Spinal cord (tissue), 10 donors: ENCODE measurements at places on chromosomes 2 and 18. TPM values are rescaled to one million over a fixed set of nuclear protein-coding genes. Genes with fewer than 3 reads are reported as not detected.

DNA sequence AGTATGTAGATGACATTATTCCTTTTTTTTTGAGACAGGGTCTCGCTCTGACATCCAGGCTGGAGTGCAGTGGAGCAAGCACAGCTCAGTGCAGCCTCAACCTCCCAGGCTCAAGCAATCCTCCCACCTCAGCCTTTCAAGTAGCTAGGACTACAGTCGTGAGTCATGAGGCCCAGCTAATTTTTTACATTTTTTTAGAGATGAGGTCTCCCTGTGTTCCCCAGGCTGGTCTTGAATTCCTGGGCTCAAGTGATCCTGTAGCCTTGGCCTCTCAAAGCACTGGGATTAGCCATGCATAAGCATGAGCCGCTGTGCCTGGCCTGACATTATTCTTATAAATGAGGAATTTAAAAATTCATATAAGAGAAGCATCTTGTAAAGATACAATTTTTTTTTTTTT lies 86.9 kb downstream of the FAM117B start:
- no peaks in the 10 kb centered on the region for H3K27me3 ChIP-seq
- DNase-seq: no peak
- no peak overlapping the region for H3K27ac ChIP-seq
- H3K36me3 ChIP-seq: peaks cover 3% of the 10 kb centered on the region
- H3K4me1 ChIP-seq: no peaks in the 10 kb centered on the region
- H3K4me3 ChIP-seq: no peak overlapping the region

Gene LIMS3
- 2.6 TPM for total RNA-seq

GRCh38 chr2:36530178-36530982 lies 67.6 kb downstream of the FEZ2 start:
- H3K36me3 ChIP-seq: no peaks in the 10 kb centered on the region
- no peak for DNase-seq
- no peak overlapping the region for H3K4me3 ChIP-seq
- no peaks in the 10 kb centered on the region for H3K27me3 ChIP-seq
- no peaks in the 10 kb centered on the region for H3K4me1 ChIP-seq

- no peak for DNase-seq
- H3K36me3 ChIP-seq: no peaks in the 10 kb centered on the region
- no peak overlapping the region for H3K4me3 ChIP-seq
- H3K27ac ChIP-seq: no peak overlapping the region
Measured at GRCh38 chr18:58674863-58675472, 3.7 kb downstream of the MALT1 start.

- peaks cover 20% of the 10 kb centered on the region for H3K4me1 ChIP-seq
- no peaks in the 10 kb centered on the region for H3K36me3 ChIP-seq
- no peaks in the 10 kb centered on the region for H3K27me3 ChIP-seq
- H3K27ac ChIP-seq: peak overlapping the region; percentile 6
- H3K4me3 ChIP-seq: no peak overlapping the region
Measured at GRCh38 chr2:42829671-42830440, 37.5 kb upstream of the HAAO start.

DNA sequence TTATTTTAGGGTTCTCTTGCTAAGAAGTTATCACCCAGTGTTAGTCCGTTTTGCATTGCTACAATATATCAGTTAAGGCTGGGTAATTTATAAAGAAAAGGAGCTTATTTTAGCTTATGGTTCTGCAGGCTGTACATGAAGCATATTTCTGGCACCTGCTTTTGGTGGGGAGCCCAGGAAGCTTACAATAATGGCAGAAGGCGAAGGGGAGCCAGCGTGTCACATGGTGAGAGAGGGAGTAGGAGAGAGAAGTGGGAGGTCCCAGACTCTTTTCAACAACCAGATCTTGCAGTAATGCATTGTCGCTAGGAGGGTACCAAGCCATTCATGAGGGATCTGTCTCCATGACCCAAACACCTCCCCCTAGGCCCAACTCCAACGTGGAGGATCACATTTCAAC lies 688.8 kb upstream of the PIK3C3 start:
- H3K27ac ChIP-seq: no peak overlapping the region
- no peak overlapping the region for H3K4me3 ChIP-seq
- H3K27me3 ChIP-seq: no peaks in the 10 kb centered on the region

Gene SERPINB3
- not detected for total RNA-seq

DNA sequence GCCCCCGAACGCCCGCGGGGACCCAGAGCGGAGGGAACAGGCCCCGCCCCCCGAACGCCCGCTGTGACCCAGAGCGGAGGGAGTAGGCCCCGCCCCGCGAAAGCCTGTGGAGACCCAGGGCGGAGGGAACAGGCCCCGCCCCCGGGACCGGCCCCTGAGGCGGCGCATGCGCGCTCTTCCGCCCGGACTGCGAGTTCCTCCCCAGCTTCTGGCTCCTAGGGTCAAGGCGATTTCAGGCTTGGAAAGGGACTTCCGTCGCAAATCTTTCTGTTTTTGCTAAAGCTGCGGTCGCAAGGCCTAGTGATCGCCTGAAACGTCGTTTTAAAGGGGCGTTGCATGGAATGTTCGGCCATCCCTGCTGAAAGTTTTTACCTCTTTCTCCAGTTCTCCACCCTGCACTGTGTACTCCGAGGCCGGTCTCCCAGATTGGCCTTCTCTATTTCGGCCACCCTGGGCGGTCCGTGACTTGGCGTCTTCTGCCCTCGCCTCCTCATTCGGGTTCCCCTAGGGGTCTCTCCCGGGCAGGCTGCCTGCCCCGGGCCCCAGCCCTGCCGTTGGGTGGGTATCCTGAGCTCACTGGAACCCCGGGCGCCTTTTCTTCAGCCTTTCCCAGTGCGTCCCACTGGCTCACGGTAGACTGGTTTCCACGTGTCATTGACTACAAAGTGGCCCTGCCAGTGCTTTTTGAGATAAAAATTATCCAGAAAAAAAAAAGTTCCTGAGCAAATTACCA lies 372 bp upstream of the WDSUB1 start:
- peak overlapping the region; percentile 86 for H3K4me3 ChIP-seq
- peaks cover 10% of the 10 kb centered on the region for H3K4me1 ChIP-seq
- H3K36me3 ChIP-seq: no peaks in the 10 kb centered on the region
- H3K27me3 ChIP-seq: no peaks in the 10 kb centered on the region
- DNase-seq: peak; percentile 96
- H3K27ac ChIP-seq: peak overlapping the region; percentile 91

GRCh38 chr18:50013363-50014138 lies 181.4 kb downstream of the MYO5B start:
- no peaks in the 10 kb centered on the region for H3K36me3 ChIP-seq
- no peaks in the 10 kb centered on the region for H3K4me1 ChIP-seq
- no peak overlapping the region for H3K4me3 ChIP-seq
- DNase-seq: no peak
- H3K27ac ChIP-seq: no peak overlapping the region

Gene ANTXR1
- 65.0 TPM for total RNA-seq

Gene CNDP1
- 0.61 TPM for total RNA-seq

DNA sequence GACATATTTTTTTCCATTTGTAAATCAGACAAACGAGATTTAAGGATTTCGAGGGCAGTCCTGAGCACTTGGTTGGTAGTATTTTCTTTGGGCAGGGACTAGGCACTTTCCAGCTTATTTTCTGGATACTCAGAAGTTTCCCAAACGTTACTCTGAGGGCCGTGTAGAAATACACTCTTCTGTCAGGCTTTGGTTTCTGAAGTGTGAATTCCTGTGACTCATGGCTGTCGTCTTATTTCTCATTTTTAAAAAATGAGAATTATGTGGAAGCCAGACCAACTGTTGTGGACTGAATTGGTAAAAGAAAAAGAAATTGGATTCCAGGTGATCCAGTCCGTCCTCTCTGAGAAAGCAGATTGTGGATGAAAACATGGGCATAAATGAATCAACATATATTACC lies 658.6 kb upstream of the FANCL start:
- H3K36me3 ChIP-seq: no peaks in the 10 kb centered on the region
- DNase-seq: no peak
- H3K4me3 ChIP-seq: no peak overlapping the region
- H3K27me3 ChIP-seq: peaks cover 2% of the 10 kb centered on the region

DNA sequence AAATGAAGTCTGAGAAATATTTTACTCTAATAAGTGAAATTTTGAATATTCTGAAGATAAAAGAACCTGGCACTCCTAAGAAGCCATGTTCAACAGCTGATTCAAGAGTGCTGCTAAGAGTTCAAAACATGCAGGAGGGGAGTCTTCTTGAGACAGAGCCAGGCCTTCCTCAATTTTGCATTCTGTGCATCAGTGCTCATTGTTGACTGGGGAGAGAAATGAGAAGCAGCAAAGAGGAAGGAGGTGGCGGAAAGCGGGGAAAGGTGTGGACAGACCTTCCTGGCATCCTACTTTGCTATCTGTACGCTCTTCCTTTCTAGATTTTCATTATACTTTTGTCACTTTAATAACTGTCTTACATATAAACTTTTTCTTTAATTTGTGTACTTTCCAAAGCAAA lies 29.7 kb upstream of the TXNDC2 start:
- H3K36me3 ChIP-seq: peaks cover 3% of the 10 kb centered on the region
- H3K4me3 ChIP-seq: no peak overlapping the region
- no peak overlapping the region for H3K27ac ChIP-seq
- no peaks in the 10 kb centered on the region for H3K27me3 ChIP-seq

- H3K27me3 ChIP-seq: no peaks in the 10 kb centered on the region
- peaks cover 10% of the 10 kb centered on the region for H3K4me1 ChIP-seq
- no peak for DNase-seq
- peak overlapping the region; percentile 21 for H3K4me3 ChIP-seq
Measured at GRCh38 chr18:55419947-55420664, 167.9 kb downstream of the TCF4 start.

Gene CNRIP1
- 36.6 TPM for total RNA-seq

DNA sequence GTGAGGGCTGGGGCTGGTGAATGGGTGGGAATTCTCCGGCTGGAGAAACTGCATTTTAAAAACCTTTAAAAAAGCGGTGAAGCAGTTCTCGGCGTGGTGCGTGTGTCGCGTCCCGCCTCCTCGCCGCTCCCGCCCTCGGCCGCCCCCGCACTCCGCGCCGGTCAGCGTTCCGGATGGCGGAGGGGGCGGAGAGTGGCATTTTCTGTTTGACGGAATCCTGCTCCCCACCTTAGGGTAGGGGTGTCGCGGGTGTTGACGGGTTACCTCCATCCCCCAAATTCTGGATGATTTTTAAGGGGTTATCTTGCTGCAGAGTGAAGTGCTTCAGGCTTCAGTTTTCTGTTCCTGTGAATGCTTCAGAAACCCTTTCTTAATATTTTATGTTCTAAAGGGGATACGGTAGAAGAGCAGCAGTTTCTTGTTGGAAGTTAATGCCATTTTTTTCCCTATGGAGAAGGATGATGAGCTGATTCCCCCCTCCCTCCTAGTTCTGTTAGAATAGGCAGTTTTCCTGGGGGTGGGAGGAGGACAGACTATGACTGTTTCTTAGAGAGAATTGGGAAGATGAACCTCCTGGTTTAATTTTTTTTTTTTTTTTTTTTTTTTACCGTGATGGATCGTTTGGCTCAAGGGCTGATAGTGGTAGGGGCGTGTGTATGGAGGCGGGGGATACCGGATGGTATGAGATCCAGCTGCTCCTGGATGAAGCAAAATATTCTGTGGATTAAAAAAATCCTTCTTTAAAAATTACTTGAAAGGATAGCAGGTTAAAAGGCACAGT lies 756 bp downstream of the ABI2 start:
- no peaks in the 10 kb centered on the region for H3K36me3 ChIP-seq
- no peaks in the 10 kb centered on the region for H3K27me3 ChIP-seq
- peak overlapping the region; percentile 93 for H3K4me3 ChIP-seq

Gene CACNB4
- 22.3 TPM for total RNA-seq

- no peak for DNase-seq
- H3K4me3 ChIP-seq: no peak overlapping the region
- no peaks in the 10 kb centered on the region for H3K36me3 ChIP-seq
- H3K27ac ChIP-seq: no peak overlapping the region
- H3K4me1 ChIP-seq: peaks cover 4% of the 10 kb centered on the region
Measured at GRCh38 chr2:161409308-161409907, 6.7 kb upstream of the TBR1 start.

DNA sequence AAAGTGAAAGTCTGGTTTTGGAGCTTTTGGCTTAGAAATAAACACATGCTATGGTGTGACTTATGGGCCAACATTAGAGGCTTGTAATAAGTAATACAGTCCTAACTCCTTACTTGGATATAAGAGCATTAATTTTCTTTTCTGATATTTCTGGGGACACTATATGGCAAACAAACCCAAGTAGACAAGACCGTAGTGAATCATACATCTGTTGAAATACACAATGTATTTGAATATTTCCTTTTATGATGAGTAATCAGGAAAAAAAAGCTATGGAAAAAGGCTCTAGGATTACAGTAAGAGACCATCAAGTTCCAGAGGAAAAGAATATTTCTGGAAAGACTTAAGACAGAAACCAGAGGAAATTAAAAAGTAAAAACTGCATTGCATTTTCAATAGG lies 146.0 kb upstream of the CYP26B1 start:
- no peak overlapping the region for H3K4me3 ChIP-seq
- H3K27me3 ChIP-seq: no peaks in the 10 kb centered on the region
- no peak overlapping the region for H3K27ac ChIP-seq
- H3K36me3 ChIP-seq: no peaks in the 10 kb centered on the region
- DNase-seq: no peak
- no peaks in the 10 kb centered on the region for H3K4me1 ChIP-seq

GRCh38 chr2:219045937-219046550 lies 4.7 kb upstream of the CFAP65 start:
- no peak overlapping the region for H3K4me3 ChIP-seq
- DNase-seq: no peak
- H3K27me3 ChIP-seq: peaks cover 66% of the 10 kb centered on the region
- H3K27ac ChIP-seq: no peak overlapping the region
- H3K4me1 ChIP-seq: no peaks in the 10 kb centered on the region
- H3K36me3 ChIP-seq: no peaks in the 10 kb centered on the region

GRCh38 chr2:95076705-95077529 lies 44.7 kb downstream of the MRPS5 start:
- peak; percentile 33 for DNase-seq
- peaks cover 17% of the 10 kb centered on the region for H3K4me1 ChIP-seq
- peak overlapping the region; percentile 39 for H3K4me3 ChIP-seq
- H3K27me3 ChIP-seq: peaks cover 11% of the 10 kb centered on the region
- no peaks in the 10 kb centered on the region for H3K36me3 ChIP-seq
- no peak overlapping the region for H3K27ac ChIP-seq

DNA sequence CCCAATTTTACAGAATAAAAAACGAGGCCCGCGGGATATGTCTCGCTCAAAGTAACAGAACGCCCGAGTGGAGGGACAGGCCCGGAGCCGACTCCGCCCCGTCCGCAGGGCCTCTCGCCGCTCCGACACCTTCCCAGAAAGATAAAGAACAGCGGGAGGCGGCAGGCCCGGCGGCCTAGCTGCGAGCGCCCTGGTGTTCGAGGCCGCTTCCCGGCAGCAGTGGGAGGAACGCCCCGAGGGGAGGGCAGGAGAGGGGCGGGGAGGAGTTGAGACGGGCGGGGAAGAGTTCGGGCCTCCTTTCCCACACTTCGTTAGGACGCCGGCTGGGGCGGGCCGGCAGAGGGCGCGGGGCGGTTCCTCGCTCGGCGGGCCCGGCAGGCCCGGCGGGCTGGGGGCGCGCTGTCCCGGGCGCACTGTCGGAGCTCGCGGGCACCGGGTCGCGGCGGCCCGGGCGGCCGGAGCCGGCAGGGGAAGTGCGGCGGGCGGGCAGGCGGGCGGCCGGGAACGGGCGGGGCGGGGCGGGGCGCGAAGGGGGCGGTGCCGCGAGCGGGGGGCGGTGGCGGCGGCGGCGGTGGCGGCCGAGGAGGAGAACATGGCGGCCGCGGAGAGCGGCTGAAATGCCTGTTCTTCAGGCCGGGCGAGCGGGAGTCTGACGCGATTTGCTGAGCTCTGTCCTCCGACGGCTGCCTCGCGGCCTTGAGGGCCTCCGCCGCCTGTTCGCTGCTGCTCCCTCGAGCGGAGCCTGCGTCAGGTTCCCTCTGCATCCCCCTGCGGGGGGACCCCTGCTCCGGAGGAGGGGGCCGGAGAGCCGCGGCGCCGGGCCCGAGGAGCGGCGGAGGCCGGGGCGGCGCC lies at the start of gene NCOA1:
NCOA1 (plus strand) TSS at position 565 of the 852 bp plus-strand sequence. CDS start 167,424 bp downstream, outside the sequence.
- DNase-seq: peak; percentile 95
- no peaks in the 10 kb centered on the region for H3K36me3 ChIP-seq
- no peaks in the 10 kb centered on the region for H3K27me3 ChIP-seq
- peak within 1 kb of the TSS; percentile 79 for H3K4me3 ChIP-seq
- peak within 1 kb of the TSS; percentile 97 for H3K27ac ChIP-seq
- H3K4me1 ChIP-seq: peaks cover 10% of the 10 kb centered on the region
